ENCODE measurements at places on chromosomes 7 and 10.

DNA sequence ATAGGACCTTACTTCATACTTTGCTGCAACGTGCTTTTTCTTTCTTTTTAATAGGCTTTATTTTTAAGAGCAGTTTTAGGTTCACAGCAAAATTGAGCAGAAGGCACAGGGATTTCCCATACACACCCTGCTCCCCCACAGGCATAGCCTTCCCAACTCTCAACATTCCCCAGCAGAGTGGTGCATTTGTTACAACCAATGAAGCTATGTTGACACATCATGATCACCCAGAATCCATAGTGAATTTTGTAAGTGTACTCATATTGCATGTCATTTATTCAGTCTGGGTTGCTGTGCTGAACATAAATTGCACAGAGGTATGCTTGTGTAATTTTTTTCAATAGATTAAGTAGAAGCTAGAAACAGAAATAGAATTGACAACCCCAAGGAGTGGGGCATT is 327.3 kb downstream of the INHBA start:
- no peak for DNase-seq

DNA sequence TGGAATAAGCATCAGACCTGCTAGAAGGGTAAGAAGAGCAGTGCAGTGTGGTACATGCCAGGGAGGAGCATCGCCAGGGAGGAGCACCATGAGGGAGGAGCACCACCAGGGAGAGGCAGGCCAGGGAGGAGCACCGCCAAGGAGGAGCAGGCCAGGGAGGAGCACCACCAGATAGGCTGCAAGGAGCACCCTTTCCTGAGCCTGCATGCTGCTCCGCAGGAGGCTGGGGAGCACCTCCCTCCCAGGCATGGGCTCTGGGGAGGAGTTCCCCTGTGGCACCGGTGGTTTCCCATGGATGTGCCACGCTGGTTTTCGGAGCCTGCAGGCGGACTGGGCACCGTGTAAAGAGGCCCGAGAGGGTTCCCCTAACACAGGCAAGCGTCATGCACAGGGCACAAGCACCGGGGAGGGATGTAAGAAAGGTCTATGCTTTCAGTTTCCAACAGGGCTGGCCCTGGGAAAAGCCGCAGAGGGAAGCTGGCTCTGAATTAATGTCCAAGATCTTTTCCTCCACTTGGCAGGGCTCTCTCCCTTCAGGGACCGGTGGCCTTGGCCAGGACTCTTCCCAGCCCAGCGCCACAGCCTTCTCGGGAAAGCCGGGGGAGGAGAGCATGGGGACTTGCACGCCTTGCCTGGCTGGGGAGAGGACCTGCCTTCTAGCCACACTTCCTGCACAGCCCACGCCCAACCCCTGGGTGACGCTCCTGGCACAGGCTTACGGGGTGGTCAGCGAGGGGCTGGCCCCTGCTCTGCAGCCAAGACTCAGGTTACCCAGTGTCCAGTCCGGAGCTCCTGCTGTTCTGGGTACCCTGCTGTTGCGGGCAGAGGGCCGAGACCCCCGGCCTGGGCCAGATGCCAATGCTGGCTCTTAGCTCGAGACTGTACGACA is 11.5 kb upstream of the GPER1 start:
- DNase-seq = no peak

DNA sequence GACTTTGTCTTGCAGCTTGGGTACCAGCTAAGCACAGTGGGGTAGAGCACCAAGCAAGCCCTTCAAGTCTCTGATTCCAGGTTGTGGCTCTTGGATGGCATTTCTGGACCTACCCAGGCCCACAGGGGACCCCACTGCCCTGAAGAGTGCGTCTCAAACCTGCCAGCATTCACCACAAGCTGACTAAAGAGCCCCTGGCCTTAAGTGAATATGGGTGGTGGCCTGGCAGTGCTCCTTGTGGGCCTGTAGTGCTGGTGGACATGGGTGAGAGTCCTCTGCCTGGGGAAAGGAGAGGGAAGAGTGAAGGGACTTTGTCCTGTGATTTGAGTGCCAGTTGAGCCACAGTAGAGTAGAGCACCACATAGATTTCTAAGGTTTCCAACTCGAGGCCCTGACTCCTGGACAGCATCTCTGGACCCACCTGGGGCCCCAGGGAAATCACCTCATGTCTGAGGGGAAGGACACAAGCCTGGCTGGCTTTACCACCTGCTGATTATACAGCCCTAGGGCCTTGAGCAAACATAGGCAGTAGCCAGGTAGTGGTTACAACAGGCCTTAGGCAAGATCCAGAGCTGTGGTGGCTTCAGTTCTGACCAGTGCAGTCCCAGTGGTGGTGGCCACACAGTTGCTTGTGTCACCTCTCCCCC is 23.7 kb downstream of the GSDME start:
- no peak for DNase-seq

- DNase-seq = peak; percentile 43
Observed at GRCh38 chr7:71868797-71869196, 543.3 kb downstream of the CALN1 start.

GRCh38 chr10:113222207-113222606 is 272.2 kb downstream of the TCF7L2 start:
- DNase-seq = no peak

Measured in activated CD8-positive, alpha-beta T cell treated with anti-CD3 and anti-CD28 coated beads for 36 hours (primary cell).